ENCODE measurements at places on chromosomes 11 and 22.

- DNase-seq = peak; percentile 26
These were observed 1.3 kb downstream of the TP53I11 start for GRCh38 chr11:44949160-44950030.

GRCh38 chr22:19827341-19828034 is 27.2 kb downstream of the GNB1L start:
- no peak for DNase-seq

DNA sequence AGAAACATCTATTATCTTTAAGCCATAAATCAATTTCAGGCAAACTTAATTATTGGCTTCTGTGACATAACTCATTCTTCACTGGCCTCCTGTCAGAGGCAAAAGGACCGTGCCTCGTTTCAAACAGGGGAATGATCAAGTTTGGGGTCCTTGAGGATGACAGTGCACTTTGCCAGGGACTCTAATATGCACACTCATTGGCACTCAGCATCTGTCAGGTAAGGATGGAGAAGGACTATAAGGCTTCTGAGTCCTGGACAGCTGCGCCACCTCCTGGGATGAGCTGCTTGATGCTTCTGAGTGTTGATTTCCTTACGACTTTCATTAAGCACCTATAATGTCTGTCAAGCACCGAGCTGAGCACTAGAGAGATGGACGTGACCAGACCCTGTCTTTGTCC is 20.2 kb downstream of the BPIFC start:
- peak; percentile 7 for DNase-seq

GRCh38 chr11:60592601-60593000 is 77.4 kb downstream of the MS4A13 start:
- DNase-seq = no peak

GRCh38 chr11:32087597-32087996 is 3.3 kb upstream of the RCN1 start:
- DNase-seq = no peak

DNA sequence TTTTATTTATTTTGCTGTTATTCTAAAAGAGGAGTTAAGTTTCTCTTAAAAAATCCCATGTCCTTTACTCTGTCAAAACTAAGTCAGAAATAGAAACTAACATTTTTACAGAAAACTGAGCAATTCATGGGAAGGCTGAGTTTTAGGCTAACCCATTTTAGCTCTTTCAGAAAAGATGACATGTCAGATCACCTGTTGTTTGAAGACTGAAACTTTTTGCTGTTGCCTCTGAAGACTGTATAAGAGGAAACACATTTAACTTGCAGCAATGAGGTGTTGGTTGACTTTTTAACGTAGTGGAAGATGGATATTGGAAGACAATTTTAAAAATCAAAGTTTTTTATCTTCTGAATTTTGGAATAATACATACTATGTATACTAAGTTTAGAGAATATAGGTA is 115.4 kb downstream of the METTL15 start:
- no peak for DNase-seq

DNA sequence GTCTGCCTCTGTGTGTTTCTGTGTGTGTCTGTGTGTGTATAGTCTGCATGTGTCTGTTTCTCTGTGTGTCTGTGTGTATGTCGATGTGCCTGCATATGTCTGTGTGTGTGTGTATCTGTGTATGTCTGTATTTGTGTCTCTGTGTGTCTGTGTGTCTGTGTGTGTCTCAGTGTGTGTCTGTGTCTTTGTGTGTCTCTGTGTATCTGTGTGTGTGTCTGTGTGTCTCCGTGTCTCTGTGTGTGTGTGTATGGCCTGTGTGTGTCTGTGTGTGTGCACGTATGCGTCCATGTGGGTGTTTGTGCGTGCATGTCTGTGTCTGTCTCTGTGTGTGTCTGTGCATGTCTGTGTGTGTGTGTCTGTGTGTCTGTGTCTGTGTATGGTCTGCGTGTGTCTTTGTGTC is 439 bp downstream of the SNX32 start:
- DNase-seq = no peak

- no peak for DNase-seq
These were observed 56.6 kb downstream of the WNT11 start for GRCh38 chr11:76149713-76150112.

DNA sequence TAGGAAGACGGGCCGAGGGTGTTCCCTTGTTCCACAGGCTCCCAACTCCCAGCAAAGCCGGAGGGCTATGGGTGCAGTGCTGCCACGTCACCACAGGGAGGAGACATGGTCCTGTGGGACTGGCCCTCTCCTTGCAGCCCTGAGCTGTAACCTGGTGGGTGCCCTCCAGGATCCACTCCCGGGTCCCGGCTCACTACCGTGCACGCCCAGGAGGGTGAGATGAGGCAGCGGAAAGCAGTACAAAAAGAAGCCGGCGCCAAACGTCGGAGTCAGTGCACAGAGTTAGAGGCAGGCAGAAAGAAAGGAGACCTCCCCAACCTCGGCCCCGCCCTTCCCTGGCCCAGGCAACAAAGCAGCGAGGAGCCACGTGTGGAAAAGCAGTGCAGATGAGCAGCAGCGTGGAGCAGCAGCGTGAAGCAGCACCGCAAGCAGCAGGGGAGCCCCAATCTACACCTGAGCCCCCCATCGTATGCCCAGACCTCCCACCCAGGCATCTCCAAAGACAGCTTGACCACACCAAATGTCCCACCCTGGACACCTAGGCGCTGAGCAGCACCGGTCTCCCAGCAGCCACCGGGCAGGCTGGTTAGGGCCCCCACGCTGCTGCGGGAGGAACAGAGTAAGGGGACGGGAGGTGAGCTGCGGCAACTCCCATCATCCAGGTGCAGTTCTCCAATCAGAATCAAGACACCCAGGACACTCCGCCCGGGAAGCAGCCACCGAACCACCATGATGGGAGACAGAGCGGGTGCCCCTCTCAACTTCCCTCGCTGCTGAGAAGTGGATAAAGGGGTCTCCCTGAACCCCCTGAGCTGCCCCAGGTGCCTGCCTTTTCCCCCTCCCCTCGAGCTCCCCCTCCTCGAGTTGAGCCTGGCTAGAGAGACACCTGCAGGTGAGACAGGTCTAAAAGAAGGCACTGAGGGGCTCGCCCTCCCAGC is 28.8 kb downstream of the IGSF9B start:
- DNase-seq = peak; percentile 61
